Activated CD4-positive, alpha-beta T cell treated with anti-CD3 and anti-CD28 coated beads, Interleukin-2, amount 10 ng/mL, durations not matched to agents 7 days and 5 days (primary cell): ENCODE measurements at places on chromosomes 7 and 10.

DNA sequence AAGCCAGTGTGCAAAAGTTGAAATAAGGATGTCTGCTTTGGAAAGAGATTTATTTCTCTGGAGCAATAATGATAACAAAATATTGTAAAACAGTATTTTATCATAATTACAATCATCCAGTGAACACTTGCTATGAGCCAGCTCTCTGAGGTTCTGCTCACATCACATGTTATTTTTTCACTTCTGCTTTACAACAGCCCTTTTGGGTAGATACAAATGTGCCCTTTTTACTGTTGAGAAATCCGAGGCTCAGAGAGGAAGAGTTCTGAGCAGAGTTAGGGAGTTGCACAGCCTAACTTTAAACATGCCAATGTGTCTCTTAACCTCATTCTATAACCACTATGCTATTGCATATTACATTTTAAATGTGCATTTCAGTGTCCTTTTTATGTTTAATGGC, 232.6 kb upstream of the CDC14C start:
- no peaks in the 10 kb centered on the region for H3K4me1 ChIP-seq
- H3K27me3 ChIP-seq = no peaks in the 10 kb centered on the region

DNA sequence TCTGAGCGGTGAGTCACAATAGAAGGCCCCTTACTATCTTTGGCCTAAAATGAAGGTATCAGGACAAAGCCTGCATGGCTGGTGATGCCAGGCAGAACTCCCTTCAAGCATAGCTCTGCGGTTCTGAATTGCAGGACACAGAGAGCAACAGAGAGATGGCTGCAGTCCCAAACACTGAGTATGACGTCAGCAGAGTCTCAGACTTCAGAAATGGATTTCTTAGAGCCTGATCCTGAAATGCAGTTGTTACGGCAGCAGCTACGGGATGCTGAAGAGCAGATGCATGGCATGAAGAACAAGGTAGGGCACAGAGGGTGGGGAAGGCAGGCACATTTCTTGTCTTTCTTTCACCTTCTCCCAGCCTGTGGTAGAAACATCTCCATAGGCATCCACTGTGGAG, 13.5 kb downstream of the CCDC136 start:
- H3K27me3 ChIP-seq = no peaks in the 10 kb centered on the region
- H3K27ac ChIP-seq = no peak overlapping the region
- no peak overlapping the region for H3K4me3 ChIP-seq

GRCh38 chr10:61410353-61411070, 42.7 kb downstream of the TMEM26 start:
- H3K27me3 ChIP-seq = peaks cover 9% of the 10 kb centered on the region
- no peak overlapping the region for H3K27ac ChIP-seq
- H3K4me1 ChIP-seq = no peaks in the 10 kb centered on the region
- H3K36me3 ChIP-seq = no peaks in the 10 kb centered on the region

GRCh38 chr10:43955002-43955596, 306.4 kb upstream of the ZNF32 start:
- no peaks in the 10 kb centered on the region for H3K4me1 ChIP-seq
- H3K4me3 ChIP-seq = no peak overlapping the region
- peaks cover 22% of the 10 kb centered on the region for H3K27me3 ChIP-seq
- no peak overlapping the region for H3K27ac ChIP-seq
- H3K36me3 ChIP-seq = no peaks in the 10 kb centered on the region
